ENCODE measurements at places on chromosomes 5 and 9.

- DNase-seq, result no peak
Observed at GRCh38 chr9:2916382-2916985, 72.6 kb upstream of the PUM3 start.

- no peak for DNase-seq
Observed at GRCh38 chr9:90022474-90022873, 417.7 kb downstream of the GADD45G start.

GRCh38 chr9:33233626-33234342, 6.2 kb upstream of the SPINK4 start:
- DNase-seq, result no peak

DNA sequence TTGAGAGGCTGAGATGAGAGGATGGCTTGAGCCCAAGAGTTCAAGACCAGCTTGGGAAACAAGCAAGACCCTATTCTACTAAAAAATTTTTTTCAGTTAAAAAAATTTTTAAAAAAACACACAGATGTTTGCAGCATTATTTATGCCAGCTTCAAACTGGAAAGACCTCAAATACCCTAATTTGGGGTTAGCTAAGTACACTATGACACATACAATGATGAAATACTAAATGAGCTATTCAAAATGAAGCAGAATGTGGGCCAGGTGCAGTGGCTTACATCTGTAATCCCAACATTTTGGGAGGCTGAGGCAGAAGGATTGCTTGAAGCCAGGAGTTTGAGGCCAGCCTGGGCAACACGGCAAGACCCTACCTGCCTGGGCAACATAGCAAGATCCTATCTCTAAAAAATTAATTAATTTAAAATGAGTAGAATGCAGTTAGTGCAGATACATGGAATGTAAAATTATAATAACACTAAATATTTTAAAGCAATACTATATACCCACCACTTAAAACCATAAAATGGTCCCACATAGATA, 44.9 kb downstream of the LHFPL2 start:
- DNase-seq, result no peak

GRCh38 chr5:179478624-179479023, 71.7 kb upstream of the RUFY1 start:
- no peak for DNase-seq
